Amniotic stem cell (primary cell): ENCODE measurements at places on chromosomes 5 and 9.

- no peak for DNase-seq
Measured at GRCh38 chr9:135788576-135789300, 86.8 kb downstream of the KCNT1 start.

- no peak for DNase-seq
Measured at GRCh38 chr5:79750611-79751510, 61.2 kb downstream of the CMYA5 start.

- no peak for DNase-seq
Measured at GRCh38 chr5:170361616-170362015, 27.6 kb downstream of the KCNMB1 start.

- no peak for DNase-seq
Measured at GRCh38 chr5:77921094-77921768, 145.1 kb upstream of the TBCA start.

GRCh38 chr9:94031380-94031779, 52.9 kb upstream of the PTPDC1 start:
- DNase-seq: no peak

- DNase-seq: no peak
Measured at GRCh38 chr9:127077644-127077946, 44.8 kb downstream of the ANGPTL2 start.

GRCh38 chr9:136890661-136891060, 4.3 kb downstream of the TRAF2 start:
- no peak for DNase-seq

GRCh38 chr9:129609486-129610212, 11.3 kb downstream of the C9orf50 start:
- DNase-seq: no peak

GRCh38 chr5:153793699-153794098, 245.0 kb downstream of the FAM114A2 start:
- no peak for DNase-seq

DNA sequence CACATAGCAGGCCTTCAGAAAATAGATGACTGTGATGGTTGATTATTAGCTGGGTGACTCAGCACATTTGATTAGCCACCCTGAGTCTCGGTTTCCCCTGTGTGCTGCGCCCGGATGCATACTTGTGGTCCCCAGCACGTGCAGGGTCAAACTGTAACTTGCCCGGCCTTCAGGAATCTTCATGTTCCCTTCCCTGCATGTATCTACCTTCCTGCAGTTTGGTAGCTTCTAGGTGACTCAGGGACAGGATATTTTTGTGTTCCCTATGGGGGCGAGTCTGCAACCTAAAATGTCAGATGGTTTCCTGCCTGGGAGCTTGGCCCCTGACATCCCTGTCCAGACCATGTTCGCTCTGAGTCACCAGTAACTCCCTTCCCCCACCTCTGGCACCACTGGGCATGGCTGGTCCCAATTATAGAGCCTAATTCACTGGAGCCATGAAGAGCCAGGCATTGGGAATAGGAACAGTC, 13.2 kb downstream of the PTGS1 start:
- DNase-seq: no peak

GRCh38 chr5:130994496-130995253, 170.4 kb downstream of the HINT1 start:
- DNase-seq: no peak

DNA sequence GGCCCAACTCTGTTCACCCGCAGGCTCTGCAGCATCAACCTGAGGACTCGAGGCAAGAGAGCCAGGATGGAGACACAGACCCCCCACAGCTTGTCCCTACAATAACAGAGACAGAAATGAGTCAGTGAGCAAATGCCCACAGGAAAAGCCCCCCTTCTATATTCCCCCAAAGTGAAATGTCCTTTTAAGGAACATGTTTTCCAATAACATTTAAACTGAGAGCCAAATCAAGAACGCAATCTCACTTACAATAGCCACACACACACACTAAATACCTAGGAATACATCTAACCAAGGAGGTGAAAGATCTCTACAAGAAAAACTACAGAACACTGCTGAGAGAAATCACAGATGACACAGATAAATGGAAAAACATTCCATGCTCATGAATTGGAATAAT, 49.0 kb downstream of the TEX10 start:
- DNase-seq: no peak

GRCh38 chr5:180607861-180608571, 16.7 kb upstream of the SCGB3A1 start:
- DNase-seq: no peak

DNA sequence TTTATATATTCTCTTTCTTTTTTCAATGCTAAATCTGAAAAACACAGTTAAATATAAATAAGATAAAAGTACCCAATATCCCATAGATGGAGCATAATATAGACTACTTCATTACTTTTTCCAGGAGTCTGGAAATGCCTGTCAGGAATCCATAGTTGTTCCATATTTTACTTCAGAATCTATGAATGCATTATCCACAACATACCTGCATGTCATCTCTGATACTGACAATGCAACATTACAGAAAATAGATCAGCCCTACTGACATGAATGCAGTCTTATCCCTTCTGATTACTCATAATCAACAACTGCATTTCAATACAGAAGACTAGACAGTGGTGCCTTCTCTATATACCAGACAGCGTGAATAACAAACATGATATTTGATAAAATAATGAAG, 517.6 kb downstream of the PTPRD start:
- no peak for DNase-seq

DNA sequence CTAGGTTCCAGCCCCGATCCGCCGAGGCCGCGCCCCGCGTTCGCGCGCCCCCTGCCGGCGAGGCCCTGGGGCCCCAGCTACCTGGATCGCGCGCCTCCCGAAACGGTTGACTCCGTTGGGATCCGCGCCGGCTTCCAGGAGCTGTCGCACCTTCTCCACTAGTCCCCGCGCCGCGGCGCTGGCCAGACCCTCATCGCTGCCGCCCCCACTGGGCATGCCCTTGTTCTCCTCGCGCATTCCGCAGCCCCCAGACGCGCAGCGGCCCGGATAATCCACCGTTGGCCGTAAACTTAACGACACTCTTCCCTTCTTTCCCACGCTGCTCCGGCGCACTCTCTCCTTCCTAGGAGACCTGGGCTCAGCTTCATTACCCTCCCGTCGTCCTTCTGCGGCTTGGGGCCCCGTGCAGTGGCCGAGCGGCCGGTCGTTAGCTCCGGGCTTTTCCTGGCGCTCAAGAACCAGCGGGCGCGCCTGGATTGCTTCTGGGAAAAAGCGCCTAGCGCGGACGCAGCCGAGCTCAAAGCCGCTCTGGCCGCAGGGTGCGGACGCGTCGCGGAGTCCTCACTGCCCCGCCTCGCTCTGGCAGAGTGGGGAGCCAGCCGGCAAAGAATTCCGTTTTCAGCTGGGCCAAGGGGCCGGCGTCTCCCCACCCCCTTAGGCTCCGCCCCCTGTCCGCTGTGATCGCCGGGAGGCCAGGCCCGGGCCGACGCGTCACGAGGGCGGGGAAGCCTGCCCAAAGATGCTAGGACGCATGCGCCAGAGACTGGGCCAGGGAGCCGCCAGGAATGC, at the start of gene CDKN2B:
Gene CDKN2B (minus strand): TSS at position 589 of the 789 bp plus-strand sequence. CDS start 352 bp downstream, at position 237.
- DNase-seq: peak; percentile 94

- DNase-seq: no peak
Measured at GRCh38 chr9:14030375-14031059, 283.4 kb downstream of the NFIB start.

GRCh38 chr9:61666849-61667371, 477.1 kb downstream of the SPATA31A7 start:
- DNase-seq: no peak

DNA sequence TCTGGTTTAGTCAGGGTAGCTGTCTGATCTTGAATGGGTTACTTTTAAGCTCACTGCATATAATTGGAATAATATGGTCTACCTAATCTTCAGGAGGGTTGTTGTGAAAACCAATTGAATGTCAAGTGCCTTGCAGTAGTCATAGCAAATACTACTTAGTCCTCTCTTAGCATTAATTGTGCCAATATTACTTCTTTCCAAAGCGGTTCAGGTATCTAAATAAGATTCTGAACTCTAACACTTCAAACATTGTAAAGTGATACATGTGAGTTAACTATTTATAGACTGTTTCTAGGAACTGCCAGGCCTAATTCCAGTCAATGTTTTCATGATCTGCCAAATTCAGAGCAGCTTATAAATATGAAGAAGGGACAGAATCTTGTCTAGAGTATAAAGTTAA, 140.2 kb downstream of the SH3GL2 start:
- DNase-seq: no peak

- no peak for DNase-seq
Measured at GRCh38 chr9:79829566-79830302, 258.0 kb downstream of the TLE4 start.

DNA sequence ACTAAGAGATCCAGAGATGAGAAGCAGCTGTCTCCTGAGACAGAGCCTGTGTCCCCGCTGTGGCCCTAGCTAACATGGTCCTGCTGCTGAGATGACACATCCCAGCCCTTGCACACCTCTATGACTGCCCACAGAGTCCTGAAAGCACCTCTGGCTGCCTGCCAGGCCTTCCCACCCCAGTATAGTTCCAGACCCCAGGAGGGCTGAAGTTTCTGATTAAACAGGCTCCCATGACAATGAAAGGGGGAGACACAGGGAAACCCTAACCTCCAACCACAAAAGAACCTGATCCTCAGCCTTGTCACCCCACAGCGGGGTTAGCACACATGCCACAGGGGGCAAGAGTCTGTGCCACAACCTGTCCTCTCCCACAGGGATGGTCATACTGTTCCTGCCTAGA, 15.6 kb downstream of the CIZ1 start:
- DNase-seq: no peak

DNA sequence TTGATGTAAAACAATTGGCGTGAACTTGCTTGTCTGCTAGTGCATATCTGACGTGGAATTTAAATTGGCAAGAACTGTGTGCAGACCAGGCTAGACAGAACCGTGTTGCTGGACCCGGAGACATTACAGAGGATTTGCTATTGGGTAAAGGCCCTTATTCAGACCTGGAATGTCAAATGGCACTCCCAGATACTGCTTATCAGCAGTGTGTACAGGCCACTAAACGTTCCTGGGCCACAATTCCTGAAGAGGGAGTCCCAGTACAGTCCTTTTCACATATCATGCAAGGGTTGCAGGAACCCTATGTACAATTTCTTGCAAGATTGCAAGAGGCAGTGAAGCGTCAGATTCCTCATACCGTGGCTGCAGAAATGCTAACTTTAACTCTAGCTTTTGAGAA, 13.5 kb upstream of the MCCC2 start:
- no peak for DNase-seq

- no peak for DNase-seq
Measured at GRCh38 chr5:472076-472655, 29.2 kb downstream of the EXOC3 start.

- no peak for DNase-seq
Measured at GRCh38 chr5:148897842-148898241, 71.4 kb downstream of the ADRB2 start.

DNA sequence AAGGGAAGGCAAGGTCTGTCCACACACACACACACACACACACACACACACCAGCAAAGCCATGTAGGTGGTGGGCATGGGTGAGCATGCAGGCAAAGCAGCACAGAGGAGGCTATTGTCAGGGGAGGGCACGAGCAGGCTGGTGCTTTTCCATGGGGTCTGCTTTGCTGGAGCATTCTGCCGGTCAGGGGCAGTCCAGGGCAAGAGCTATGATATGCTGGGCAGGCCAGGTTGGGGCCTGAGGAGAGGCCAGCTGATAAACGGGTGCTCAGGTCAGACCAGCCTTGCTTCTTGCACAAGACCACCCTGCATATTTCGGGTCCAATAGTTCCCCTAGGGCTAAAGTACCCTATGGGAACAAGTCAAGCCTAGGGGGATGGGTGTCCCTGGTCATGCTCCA, 253.9 kb upstream of the DMAC1 start:
- no peak for DNase-seq

GRCh38 chr9:76873056-76873792, 32.7 kb downstream of the PRUNE2 start:
- DNase-seq: no peak

DNA sequence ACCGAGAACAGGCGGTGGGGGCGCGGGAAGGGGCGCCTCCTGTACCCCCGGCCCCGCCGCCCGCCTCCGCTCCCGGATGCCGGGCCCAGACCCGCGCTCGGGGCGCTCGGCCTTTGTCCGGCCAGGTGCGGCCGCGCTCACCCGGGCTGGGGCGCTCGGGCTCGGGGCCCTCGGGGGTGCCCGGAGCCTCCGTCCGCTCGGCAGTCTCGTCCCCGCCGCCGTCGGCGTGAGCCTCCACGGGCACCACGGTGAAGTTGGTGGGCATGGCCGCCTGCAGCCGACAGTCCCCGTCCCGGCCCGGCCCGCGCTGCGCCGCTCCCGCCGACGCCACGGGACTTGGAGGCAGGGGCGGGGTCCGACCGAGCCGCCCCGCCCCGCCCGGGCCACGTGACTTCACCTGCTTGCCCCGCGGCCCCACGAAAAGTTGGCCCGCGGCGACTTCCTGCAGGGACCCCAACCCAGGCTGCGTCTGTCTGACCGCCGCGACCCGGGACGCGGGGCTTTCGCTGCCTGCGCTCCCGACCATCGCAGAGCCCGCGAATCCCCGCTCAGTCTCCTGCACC, at the start of gene SLC12A7:
Gene SLC12A7 (minus strand): TSS at position 337 of the 563 bp plus-strand sequence. CDS start 72 bp downstream, at position 265.
- no peak for DNase-seq

DNA sequence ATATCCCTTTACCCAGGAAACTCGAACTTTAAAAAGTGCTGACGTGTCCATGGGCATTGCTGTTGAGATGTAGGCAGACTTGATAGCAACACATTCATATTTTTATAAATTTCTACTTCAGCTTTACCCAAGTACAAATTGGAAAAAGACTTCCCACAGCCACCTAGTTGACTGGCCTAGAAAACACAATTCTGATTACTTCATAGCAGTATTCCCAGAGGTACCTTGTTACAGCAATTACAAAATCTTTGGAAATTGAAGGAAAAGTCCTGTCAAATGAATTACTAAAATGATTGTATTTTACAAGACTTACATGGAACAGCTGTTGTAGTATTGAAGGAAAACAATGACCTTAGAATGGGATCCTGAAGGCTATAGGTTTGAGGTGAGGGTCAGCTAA, 130.7 kb upstream of the NREP start:
- no peak for DNase-seq

- no peak for DNase-seq
Measured at GRCh38 chr9:77892955-77893514, 138.6 kb downstream of the GNAQ start.

DNA sequence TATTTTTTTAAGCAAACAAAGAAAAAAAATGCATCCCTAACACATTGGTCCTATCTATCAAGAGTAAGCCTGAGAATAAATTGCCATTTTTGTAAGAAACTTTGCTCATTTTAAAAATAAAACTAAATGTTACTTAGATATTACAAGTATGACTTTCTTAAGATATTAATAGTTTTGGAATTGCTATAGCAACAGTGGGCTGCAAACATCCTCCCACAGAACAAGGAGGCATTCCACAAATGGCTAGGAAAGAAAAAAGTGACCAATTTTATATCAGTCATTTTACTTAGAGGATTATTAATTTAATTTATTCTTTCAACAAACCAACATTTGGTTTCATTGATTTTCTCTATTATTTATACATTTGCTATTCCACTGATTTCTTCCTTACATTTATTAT, 63.7 kb downstream of the LURAP1L start:
- DNase-seq: no peak

- DNase-seq: no peak
Measured at GRCh38 chr5:158534203-158534602, 565.5 kb downstream of the EBF1 start.
